ENCODE measurements at places on chromosomes 2 and 18. TPM values are rescaled to one million over a fixed set of nuclear protein-coding genes. Genes with fewer than 3 reads are reported as not detected.

The SCYGR4 gene
- not detected for total RNA-seq

The HES6 gene
- total RNA-seq = 12.4 TPM

The CD207 gene
- total RNA-seq = not detected

The TSPYL6 gene
- 0.11 TPM for total RNA-seq

DNA sequence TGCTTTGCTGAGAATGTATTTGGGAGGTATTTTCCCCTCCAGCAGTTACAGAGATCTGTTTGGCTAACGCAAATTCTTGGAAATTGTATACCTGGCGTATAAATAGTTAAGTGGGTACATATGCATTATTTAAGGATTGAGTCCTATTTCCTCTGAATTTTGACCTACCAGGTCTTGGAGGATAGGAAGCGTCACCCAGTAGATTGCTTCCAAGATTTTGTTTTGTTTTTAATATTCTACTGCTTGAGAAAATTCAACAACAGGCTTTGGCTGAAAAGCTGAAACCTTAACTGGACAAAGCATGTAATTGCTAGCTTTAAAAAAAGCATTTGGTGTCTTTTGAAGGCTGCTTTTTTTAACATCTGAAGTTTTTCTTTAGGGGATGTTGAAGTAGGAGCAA is 150.1 kb downstream of the WDSUB1 start:
- no peak overlapping the region for H3K4me3 ChIP-seq
- peaks cover 16% of the 10 kb centered on the region for H3K4me1 ChIP-seq
- DNase-seq = no peak
- no peaks in the 10 kb centered on the region for H3K27me3 ChIP-seq
- H3K36me3 ChIP-seq = no peaks in the 10 kb centered on the region
- H3K27ac ChIP-seq = no peak overlapping the region

DNA sequence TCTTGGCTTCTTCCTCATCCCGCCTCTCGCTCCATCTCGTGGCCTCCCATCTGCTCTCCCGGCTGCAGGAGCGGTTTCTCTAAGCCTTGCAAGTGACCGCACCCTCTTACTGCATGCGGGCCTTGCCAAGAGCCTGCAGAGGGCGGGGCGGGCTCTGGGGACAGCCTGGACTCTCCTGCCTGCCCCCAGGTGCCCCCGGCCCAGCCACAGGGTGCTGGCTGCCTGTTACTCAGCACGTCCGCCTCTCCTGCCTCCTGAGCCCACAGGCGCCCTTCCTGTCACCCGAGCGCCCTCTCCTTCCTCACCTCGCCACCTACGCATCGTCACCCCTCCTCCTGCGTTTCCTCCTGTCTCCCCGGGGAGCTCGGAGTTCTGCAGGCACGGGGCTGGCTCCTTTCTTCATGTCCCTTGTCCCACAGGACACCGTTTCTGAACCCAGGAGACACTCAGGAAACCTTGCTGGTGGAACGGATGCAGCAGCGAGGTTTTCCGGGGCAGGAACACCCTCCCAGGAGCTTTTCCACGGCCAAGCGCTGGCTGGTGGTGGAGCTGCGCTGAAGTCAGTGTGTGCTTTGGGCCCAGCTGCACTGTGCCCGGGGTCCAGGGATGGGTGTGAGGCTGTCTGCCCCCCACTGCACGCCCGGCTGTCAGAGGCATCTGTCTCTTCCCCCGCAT is 28.5 kb downstream of the HPCAL1 start:
- no peaks in the 10 kb centered on the region for H3K36me3 ChIP-seq
- no peak overlapping the region for H3K27ac ChIP-seq
- DNase-seq = no peak
- no peak overlapping the region for H3K4me3 ChIP-seq
- peaks cover 9% of the 10 kb centered on the region for H3K4me1 ChIP-seq

All from ovary (tissue), 10 donors.